Fibroblast of skin of left biceps (primary cell): ENCODE measurements at places on chromosomes 2 and 18.

DNA sequence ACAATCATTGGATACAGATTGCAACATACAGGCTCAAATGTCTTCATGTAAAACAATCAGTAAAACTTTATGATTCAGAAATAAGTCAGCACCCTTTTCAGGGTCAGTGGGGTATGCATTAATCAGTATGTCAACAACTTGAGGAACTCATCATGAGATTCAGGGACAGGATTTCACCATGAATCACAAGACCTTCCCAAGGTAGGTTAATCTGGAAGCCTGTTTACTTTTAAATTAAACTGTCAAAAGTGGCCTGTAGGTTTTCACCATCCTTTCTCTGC lies 104.8 kb downstream of the SP100 start:
- DNase-seq, result no peak

- peak; percentile 84 for DNase-seq
Measured at GRCh38 chr2:225091336-225091735, 49.1 kb upstream of the DOCK10 start.

- DNase-seq, result no peak
Measured at GRCh38 chr2:194332799-194333490, 1324.1 kb upstream of the SLC39A10 start.

GRCh38 chr18:65983750-65984149 lies 232.9 kb downstream of the CDH7 start:
- DNase-seq, result no peak

DNA sequence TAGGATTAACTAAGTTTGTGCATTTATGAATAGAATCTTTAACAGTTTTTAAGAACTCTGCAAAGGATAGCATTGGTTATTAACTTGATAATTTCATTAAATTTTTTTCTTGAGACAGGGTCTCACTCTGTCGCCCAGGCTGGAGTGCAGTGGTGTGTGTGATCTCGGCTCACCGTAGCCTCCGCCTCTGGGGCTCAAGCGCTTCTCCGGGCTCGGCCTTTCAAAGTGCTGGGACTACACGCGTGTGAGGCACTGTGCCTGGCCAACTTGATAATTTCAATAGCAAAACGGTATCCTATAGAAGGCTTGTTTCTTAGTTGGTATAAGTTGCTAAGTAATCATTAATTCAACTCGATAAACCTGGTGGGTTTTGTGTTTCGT lies 38.0 kb downstream of the ADNP2 start:
- DNase-seq, result no peak

- no peak for DNase-seq
Measured at GRCh38 chr2:186559848-186560247, 30.0 kb upstream of the ITGAV start.

GRCh38 chr2:19169134-19169768 lies 189.2 kb downstream of the OSR1 start:
- DNase-seq, result no peak

GRCh38 chr2:222693837-222694236 lies 22.4 kb downstream of the MOGAT1 start:
- DNase-seq, result no peak

DNA sequence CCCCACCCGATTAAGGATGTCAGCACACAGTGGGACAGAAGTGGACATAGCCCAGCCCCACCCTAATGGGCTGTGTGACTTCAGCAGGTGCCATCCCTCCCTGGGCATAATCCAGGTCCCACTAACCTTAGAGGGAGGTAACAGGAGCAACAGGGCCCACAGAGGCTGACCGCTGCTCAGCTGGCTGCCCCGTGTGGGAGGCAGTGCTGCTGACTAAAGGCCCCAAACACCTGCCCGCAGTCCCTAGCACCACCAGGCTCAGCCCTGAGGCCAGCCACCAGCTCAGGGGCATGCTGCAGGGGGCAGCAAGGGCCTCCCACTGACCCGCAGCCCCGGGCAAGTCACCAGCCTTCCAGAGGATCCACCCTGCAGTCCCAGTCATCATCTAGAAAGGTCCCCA lies 14.6 kb downstream of the BIN1 start:
- no peak for DNase-seq

DNA sequence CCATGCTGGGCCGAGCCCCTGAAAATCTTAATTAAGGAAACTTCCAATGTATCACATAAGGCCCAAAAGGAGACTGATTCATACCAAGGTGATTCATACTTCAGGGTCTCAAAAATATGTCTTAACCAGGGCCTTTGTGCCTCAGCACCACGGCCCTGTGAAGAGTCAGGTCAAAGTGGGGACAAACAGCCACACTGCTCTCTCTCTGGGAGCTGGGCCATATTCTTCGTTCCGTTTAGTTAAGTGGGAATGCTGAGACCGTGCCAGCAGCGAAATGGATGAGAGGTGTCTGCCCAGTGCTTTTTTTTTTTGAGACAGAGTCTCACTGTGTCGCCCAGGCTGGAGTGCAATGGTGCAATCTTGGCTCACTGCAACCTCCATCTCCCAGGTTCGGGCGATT lies 9.3 kb upstream of the PTMA start:
- DNase-seq, result no peak

DNA sequence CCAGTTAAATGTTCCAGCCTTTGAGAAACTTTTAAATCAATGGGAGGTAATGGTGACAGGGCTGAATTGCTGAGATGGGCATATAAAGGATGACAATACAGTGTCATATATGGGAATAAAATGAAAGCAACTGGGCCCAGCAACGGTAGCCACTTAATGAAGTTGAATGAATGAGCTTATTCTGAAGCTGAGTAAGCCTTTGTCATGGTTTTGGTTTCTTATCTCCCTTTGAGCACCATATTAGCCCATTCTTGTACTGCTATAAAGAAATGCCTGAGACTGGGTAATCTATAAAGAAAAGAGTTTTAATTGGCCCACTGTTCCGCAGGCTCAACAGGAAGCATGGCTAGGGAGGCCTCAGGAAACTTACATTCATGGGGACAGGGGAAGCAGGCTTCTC lies 3.5 kb upstream of the THUMPD2 start:
- no peak for DNase-seq

DNA sequence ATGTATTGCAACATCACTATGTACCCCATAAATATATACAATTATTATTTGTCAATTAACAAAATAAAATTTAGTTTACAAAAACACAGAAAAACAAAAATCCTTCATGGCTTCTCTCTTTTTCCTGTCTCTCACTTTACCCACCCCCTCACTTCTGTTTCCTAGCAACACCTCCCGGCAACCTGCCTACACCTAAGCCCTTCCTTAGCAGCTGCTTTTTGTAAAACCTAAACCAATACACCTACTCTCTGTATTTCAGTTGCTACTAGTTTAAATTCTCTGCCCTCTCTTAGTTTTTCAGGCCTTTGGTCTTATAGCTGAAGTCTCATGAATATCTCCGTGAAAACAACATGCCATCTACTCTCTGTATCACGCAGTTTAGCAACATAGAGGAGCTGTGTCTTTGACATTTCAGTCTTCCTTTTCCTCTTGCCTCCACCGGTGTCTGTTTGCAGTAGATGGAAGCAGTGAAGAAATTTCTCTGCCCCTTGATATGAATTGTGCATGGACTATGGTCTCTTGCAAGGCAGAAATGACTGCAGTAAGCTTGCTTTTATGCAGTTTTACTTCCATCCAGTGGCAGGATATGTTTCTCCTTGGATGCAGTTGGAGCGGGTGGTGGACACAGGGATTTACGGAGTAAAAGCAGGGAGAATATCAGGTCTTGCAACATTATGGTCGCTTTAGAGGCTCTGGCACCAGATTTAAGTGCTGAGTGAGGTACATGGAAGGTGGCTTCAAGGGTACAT lies 42.0 kb upstream of the ZDBF2 start:
- DNase-seq, result no peak

DNA sequence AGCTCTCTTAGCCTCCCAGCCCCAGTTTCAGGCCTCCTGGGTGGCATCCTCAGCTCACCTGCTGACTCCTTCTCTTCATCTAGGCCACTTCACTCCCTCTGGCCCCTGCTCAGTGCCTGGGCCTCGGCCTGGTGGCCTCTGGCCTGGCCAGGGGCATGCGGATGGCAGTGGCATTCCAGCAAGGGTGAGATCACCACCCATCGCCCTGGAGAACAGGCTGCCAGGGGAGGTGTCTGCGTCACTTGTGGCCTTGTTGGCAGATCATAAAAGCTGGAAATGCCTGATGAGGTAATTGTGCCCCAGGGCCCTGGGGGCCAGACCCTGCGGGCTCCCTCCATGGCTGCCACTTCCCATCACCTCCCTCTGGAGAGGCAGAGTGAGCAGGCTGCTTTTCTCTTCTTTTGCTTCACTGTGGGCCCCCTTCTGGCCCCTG lies 72.5 kb upstream of the SMAD2 start:
- no peak for DNase-seq

- DNase-seq, result no peak
Measured at GRCh38 chr18:48159816-48160215, 229.4 kb upstream of the SMAD2 start.

DNA sequence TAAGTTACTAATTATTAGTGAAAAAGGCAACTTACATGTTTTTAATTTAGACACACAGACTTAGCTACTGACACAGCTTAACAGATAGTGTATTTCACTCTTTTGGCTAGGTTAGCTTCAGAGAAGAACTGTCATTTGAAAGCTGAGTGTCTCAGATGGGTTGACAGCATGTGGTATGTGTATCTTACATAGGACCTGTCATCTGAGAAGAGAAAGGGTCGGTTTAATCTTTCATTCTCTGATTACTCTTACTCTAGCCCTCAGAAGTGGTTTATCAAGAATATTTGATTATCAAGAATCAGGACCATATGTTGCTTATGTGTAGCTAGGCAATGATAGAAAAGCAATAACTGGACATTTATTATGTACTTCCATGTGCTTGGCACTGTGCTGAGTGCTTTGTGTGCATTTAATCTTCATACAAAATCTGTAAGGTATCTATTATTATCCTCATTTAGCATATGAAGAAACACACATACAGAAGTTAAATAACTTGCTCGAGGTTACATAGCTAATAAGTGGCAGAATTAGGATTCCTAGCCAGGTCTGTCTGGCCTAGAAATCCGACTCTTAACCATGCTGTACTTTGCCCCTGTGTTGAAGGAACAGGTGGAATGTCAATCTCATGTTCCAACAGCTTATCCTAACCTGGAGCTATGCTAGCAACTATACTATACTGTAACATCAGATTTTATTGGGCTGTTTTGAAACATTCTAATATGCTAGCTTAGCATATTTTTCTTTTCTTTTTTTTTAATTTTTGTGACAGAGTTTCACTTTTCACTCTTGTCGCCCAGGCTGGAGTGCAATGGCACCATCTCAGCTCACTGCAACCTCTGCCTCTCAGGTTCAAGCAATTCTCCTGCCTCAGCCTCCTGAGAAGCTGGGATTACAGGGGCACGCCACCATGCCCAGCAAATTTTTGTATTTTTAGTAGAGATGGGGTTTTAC lies 28.4 kb downstream of the CFLAR start:
- no peak for DNase-seq

GRCh38 chr2:98205889-98206288 lies 118.9 kb downstream of the VWA3B start:
- no peak for DNase-seq

GRCh38 chr2:55283083-55283482 lies 14.1 kb upstream of the MTIF2 start:
- no peak for DNase-seq

DNA sequence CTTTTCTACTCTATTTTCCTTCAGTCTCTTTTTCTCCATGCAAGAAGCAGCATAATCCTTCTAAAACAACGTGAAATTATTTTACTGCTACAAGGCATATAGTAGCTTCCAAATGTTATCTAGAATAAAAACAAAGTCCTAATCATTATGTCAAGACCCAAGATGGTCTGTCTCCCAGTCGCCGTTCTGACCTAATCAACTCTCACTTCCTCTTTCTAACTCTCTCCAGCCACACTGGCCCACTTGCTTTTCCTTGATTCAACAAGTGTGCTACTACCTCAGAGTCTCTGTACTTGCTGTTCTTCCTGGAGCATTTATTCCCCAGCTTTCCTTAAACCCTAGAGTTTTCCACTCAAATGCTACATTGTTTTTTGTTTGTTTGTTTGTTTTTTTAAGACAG lies 1491.2 kb downstream of the LRP1B start:
- no peak for DNase-seq

DNA sequence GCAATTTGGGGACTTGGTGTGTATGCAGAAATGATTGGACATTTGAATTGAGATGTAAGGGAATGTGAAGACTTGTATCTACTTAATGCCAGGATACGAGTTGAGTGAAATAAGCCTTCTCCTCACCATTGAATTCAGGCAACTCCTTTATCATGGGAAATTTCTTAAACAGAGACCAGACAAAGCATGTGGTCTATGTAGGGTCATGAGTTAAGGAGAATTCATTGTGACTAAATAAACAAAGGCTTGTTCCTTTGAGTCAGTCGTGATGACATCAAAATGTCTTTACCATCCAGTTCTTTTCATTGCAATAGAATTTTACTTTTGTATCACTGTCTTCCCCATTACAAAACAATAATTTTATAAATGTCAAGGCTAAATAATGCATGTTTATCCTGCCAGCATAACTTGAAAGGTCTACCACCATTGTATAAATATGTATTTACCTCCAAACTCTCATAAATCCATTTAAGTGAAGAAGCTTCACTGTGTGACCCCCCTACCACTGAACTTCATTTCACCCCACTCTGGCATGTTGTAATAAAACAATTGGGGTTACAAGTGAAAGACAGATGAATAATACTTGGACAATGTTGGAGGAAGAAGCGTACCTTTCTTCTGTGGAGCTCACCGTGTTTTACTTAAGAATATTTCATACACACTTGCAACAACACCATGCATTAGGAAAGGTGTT lies 149.4 kb downstream of the EPHA4 start:
- no peak for DNase-seq

DNA sequence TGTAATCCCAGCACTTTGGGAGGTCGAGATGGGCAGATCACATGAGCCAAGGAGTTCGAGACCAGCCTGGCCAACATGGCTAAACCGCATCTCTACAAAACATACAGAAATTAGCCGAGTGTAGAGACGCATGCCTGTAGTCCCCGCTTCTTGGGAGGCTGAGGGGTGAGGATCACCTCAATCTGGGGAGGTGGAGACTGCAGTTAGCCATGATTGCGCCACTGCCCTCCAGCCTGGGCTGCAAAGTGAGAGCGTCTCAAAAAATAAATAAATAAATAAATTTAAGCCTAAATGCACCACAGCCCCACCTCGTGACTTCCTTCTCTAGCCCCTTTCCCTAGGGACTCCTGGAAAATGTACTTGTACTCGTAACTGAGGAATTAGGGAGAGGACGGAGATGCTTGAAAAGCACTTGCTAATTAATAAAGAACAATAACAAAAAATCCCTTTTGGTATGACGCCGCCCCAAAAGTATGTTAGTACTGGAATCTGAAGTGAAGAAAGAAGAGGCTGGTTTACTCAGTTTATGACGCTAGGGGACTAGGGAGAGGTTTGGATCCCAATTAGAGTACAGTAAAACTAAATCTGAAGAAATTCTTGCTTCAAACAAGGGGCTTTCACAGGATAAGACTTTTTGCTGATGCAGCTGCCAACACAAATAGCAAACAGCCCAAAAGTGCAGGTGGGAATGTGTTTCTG lies 887 bp upstream of the ZNF396 start:
- no peak for DNase-seq

DNA sequence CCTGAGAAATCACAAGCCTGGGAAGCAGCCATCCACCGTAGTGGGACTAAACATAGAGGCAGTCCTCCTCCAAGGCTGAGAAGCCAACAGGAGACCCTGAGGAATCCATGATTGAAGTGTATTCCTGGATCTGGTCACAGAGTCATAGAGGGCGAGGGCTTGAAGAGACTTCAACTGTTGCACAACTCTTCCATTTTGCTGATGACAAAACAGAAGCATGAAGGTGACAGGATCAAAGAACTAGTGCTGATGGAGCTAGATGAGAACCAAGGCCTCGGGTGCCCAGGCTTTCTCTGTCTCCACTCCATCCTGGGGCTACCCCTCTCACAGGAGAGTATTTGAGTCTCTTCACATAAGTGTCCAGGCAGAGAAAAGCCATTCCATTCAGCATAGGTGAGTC lies 30.1 kb upstream of the RAB27B start:
- DNase-seq, result no peak
